ENCODE measurements at places on chromosomes 7 and 10. TPM values are rescaled to one million over a fixed set of nuclear protein-coding genes. Genes with fewer than 3 reads are reported as not detected.

GRCh38 chr10:122328676-122329075 lies 45.8 kb upstream of the PLEKHA1 start:
- DNase-seq: peak; percentile 8

- no peak for DNase-seq
These were observed 37.3 kb downstream of the INPP5A start for GRCh38 chr10:132574783-132575319.

DNA sequence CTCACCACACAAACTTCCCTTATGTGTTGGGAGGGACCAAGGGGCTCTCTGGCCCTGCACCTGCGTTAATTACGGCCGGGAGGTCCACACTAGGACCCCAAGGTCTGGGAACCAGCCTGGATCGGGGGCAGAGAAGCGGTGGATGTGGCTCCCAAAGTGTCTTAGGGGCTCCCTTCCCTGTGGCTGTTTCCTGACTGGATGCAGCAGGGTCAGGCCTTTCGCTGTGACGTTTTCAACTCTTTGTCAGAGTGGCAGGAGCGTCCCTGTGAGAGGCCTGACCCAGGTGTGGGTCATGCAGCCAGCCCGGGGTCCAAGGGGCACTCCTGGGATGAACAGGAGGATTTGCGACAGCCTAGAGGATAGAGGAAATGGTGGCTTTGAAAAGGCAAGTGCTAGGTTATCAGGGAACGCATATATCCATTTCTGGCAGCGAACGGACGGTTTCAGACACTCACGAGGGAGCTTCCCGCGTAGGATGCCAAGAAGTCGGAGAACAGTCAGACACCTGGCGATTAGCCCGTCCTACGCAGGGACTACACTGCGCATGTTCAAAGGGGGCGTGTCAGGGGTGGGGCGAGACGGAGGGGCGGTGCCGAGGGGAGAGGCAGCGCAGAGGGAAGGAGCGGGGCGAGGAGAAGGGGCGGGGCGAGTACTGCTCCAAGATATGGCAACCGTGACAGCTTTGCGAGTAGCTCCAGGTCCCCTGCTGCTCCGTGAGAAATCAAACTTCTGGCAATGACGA lies 46.2 kb upstream of the ZNF716 start:
- no peak for DNase-seq

Gene METTL27
- total RNA-seq: 4.0 TPM

Gene NME8
- not detected for total RNA-seq

GRCh38 chr10:44417761-44418160 lies 32.9 kb upstream of the CXCL12 start:
- DNase-seq: no peak

DNA sequence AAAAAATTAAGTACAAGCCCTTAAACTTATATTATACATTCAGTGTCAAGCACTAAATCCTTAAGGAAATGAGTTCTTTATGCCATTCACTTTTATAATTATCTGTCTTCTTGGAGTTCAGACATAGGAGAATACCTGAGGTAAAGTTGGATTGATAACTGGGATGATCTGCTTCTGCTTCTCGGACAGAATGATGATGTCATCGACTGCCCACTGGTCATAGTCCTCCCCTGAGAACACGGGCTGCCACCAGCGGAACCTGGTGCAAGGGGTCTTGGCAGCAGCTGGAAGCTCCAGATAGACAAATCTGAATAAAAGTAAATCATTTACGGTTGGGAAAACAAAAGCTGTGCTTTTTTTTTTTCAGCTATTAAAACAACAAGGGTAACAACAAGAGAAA lies 148.2 kb upstream of the SLC26A5 start:
- DNase-seq: no peak

DNA sequence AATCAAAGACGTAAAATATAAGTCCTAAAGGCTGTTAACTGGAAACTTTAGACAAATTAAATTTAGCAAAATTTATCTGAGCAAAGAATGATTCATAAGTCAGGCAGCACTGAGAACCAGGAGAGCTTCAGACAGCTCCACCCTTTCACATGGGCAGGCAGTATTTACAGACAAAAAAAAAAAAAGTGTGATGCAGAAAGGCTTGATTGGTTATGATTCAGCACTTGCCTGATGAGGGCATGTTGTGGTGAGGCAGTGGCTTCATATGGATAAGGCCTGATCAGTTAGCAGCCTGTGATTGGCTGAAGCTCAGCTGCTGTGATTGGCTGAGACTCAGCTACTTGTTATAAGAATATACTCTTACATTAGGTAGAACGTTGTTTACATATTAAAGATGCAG lies 495.4 kb upstream of the POM121L12 start:
- no peak for DNase-seq

DNA sequence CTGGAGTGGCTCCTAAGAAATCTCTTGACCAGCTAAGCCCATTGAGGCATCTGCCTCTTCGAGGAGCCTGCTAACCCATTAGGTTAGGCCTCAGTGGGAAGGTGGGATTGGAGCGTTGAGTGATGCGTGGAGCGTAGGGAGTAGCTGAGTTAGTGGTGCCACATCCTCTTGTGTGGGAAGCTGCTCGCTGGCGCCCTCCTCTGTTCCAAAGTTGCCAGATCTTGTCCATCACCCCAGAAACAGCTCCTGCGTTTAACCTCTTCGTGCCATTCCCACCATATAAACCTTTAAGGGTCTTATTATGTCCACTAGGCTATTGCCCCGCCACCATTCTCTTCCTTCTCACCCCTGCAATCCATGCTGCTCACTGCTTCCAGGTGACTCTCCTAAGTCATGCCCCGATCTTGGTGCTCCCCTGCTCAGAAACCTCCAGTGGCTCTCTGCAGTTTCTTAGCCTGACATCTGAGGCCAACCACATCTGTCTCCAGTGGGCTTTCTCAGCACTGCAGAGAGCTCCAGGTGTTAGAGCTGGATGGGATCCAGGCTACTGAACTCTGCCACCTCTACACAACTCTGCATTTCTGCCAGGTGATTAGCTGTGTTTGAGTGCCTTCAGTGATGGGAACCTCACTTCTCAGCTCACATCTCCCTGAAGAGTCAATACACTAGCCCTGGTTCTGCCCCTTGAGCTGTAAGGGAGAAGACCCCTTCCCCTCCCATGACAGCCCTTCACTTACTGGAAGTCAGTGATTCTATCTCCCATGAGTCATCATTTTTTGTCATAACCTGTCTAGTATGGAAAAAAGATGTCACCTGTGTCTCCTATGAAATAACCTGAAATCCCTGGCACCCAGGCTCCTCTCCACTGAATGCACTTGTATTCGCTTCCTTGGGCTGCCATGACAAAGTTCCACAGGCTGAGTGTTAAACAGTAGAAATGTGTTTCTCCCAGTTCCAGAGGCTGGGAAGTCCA lies 65.0 kb upstream of the FGFR2 start:
- peak; percentile 37 for DNase-seq

Gene AKR1C1
- 13.0 TPM for total RNA-seq

GRCh38 chr7:120991161-120991560 lies 2.6 kb downstream of the CPED1 start:
- DNase-seq: no peak

Gene TFPI2
- total RNA-seq: 1.6 TPM

- DNase-seq: no peak
These were observed 147.1 kb downstream of the RGS10 start for GRCh38 chr10:119395280-119396007.

DNA sequence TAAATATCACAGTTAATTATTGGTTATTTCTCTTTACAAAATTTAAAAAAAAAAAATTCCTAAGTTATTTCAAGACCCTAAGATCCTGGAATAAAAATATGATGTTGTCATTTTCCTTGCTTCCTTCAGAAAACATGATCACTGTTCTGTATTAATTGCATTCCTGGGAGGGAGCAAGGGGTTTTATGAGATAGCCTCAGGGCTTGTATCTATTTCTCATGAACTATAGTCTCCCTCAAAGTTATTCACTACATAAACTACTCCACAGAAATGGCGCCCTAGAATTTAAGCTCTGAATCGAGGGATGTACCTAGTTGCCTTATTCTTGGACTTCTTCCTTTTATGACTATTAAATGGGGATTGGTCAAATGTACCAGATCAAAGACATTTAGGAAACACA lies 170.3 kb downstream of the CHRM2 start:
- no peak for DNase-seq

Gene EPO
- not detected for total RNA-seq

GRCh38 chr7:24741679-24742505 lies 15.4 kb downstream of the GSDME start:
- DNase-seq: no peak

Gene ADIRF
- 91.2 TPM for total RNA-seq
